ENCODE measurements at places on chromosomes 13 and 19.
A peak's percentile ranks its signal among the peaks of the same experiment; 100 is the strongest.

- DNase-seq: no peak
Measured at GRCh38 chr13:22017226-22017625, 346.4 kb downstream of the FGF9 start.

DNA sequence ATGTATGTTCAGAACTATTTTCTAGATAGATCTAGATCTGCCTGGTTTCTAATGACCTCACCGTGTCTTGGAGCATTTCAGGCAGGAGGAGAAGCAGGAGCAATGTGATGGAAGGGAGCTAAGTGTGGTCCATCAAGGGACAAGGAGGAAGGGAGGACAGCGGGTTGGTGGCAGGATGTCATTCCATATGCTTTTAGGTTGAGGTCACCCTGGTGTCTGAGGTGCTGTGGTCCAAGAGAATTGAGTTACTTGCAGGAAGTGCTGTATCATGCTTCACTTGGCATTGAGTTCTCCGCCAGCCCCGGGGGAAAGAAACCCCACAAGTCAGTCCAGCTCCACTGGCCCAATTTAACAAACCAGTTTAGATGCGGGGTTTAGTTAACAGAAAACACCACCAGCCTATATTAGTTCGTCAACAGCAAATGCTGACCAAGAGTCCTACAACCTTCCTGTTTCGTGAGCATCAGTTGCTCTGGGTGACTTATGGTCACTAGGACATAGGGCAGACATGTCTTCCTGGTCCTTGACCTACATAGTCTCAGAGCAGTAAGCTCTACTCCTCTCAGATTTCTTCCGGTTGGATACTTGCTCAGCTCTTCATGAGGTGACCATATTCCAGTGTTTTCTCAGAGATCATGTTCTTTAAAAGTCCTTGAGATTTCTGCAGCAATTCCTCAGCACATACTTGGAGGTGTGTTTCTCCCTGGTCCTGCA lies 79.4 kb downstream of the MBNL2 start:
- no peak for DNase-seq

DNA sequence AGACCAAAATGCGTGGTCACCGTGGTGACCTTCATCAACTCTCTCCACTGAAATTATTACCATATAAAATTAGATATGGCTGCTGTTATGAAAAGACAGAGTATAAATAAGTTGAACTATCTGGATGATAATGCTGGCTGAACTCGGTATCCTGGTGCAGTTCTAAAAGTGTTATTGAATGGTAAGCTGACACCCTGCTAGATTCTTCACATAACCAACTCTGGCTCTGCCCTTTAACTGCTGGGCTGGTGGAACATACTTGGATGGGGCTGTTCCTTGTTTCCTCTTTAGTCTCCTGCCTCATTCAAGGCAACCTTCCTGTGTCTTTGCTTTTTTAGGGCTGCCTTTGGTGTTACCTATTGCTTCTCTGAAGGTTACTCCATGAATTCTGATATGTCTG lies 106.9 kb downstream of the FGF9 start:
- DNase-seq: no peak

DNA sequence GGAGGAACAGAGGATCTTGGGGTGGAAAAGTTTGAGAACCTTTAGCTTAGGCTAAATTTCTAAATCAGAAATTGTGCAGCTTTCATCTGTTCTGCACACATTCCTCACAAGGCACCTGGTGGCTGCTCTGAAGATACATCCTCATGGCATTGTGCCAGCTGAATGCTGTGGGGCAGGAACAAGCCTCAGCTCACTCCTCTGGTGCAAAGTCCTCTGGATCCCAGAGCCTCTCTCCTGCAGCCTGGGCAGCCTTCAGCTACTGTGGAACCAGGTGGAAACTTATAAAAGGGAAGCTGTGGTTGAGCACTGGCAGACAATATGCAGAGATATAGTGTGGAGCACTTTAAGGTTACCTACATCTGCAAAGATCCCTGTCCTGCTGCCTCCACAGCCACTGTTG lies 72.3 kb downstream of the KCTD12 start:
- no peak for DNase-seq

DNA sequence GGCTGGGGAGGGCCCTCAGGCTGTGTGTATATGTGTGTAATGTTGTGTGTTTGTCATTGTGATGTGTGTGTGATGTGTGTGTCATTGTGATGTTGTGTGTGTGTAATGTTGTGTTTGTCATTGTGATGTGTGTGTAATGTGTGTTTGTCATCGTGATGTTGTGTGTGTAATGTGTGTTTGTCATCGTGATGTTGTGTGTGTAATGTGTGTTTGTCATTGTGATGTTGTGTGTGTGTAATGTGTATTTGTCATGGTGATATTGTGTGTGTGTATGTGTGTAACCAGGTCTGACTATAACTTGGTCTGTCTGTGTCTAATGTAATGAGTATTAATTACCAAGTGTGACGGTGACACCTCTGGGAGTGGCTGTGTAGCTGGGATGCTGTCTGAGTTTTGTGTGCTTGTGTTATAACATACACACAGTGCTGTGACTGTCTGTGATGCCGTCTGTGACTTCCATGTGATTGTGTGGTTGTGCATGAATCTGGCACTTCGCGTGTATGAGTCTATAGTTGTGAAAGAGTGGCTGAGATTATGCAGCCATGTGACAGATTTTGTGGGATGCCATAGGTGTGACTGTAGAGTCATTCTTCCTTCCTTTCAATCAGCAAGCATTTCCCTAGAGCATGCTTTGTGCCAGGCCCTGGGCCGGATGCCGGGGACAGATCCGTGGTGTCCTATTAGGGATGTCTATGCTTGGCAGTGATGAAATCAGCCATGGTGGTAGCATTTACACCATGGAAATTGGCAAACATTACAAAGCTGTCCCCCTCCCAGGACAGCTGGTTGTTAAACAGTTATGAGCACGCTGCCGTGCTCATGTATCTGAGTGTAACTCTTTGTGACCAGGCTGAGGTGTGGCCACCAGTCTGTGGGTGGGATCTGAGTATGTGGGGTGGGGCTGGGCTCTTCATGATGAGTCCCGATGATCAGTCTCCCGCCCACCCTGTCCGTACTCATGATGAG lies 6.4 kb downstream of the TNFSF14 start:
- no peak for DNase-seq

DNA sequence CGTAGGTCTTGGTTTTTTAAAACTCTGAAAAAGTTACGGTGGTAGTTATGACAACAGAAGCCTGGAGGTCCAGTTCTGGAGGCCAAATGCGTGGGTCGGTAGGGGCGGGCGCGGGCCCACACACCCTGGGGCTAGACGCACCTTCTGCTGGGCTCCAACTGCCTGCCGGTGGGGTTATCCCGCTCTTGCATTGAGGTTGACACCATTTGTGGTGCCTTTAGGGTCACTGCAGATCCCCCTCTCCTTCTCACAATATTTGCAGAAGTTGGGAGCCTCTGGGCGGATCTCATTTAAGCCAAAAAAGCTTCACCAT lies 81.6 kb downstream of the CHST8 start:
- DNase-seq: no peak

- no peak for DNase-seq
Measured at GRCh38 chr13:42847891-42848663, 66.7 kb downstream of the FAM216B start.

GRCh38 chr19:11710313-11710712 lies 28.4 kb downstream of the ZNF823 start:
- no peak for DNase-seq

DNA sequence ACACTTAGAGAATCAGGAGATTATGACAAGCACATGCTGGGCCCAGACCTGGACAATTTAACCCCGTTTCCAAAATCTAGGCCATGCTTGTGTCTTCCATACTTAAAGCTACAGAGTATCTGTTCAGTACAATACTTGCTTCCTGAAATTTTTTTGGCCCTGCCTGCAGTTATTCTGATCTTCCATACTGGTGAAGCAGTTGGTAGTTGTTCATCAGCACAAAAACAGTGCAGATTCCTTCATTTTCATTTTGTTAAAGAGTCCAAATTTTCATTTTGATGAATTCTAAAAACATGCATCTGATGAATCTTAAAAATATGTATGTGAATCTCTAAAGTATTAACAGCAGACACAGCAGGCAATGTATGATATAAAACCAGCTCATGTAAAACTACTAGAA lies 49.2 kb downstream of the POLR1D start:
- no peak for DNase-seq

DNA sequence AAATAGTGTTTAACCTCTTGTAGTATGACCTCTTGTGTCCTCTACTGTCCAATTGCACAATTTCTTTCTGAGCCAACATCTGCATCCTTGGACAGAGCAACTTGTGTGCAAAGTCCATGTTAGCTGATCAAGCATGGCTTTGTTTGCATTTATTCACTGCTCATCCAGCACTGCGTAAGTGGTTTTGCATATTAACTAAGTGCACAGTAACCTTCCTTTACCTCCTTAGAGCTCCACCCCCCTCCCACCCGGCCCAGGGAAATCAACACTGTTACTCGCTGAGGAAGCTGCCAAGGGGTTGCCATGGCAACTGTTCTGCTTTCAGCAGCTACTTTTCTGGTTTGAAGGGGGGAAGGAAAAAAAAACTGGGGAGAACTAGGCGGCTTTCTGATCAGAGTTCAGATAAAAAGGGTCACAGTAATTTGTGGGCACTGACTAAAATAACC lies 153.5 kb upstream of the KLF12 start:
- DNase-seq: peak; percentile 64

GRCh38 chr13:94181461-94182107 lies 297.9 kb downstream of the DCT start:
- no peak for DNase-seq

DNA sequence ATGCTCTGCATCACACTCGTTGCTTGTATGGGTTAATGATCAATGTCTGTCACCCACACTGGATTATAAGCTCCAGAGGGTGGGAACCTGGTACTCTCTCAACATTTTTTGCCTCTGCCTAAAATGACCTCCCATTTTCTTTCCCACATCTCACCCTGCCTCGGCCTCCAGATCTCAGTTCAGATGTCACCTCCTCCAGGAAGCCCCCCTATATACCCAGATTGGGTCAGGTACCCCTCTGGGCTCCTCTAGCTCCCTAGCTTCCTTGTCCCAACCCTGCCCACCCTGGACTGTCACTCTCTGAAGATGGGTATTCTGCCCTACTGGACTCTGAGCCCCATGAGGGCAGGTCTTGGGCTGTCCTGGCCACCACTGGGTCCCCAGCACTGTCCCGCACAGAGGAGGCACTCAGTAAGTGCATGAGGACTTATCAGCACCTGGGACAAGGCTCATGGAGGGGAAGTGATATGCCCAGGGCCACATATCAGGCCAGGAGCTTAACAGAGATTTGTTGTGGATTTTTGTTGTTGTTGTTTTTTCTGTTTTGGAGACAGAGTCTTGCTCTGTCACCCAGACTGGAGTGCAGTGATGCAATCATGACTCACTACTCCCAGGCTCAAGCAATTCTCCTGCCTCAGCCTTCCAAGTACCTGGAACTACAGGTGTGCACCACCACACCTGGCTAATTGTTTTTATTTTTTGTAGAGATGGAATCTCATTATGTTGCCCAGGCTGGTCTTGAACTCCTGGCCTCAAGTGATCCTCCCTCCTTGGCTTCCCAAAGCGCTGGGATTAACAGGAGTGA lies 23.8 kb downstream of the PRKD2 start:
- no peak for DNase-seq

DNA sequence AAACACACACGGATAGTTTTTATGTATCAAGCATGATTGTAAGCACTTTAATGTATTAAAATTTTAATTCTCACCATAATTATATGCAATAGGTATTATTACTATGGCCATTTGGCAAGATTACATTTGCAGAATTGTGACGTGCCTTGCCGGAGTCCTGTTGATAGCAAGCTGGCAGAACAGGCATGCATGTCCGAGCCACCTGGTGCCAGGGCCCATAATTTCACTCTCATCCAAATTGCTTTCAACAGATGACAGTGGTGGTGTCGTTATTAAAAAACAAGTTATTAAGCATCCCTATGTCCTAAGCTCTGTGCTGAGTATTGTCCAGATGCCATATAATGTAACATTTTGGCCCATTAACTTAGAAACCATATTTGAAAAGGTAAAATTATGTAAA lies 374.3 kb downstream of the FOXO1 start:
- DNase-seq: no peak

GRCh38 chr19:30362156-30362754 lies 9.9 kb upstream of the ZNF536 start:
- DNase-seq: no peak
